ENCODE measurements at places on chromosomes 11 and 22.

- DNase-seq, result no peak
These were observed 2.6 kb upstream of the GNAZ start for GRCh38 chr22:23067691-23068090.

- DNase-seq, result no peak
These were observed 23.4 kb downstream of the SNX19 start for GRCh38 chr11:130892861-130893260.

DNA sequence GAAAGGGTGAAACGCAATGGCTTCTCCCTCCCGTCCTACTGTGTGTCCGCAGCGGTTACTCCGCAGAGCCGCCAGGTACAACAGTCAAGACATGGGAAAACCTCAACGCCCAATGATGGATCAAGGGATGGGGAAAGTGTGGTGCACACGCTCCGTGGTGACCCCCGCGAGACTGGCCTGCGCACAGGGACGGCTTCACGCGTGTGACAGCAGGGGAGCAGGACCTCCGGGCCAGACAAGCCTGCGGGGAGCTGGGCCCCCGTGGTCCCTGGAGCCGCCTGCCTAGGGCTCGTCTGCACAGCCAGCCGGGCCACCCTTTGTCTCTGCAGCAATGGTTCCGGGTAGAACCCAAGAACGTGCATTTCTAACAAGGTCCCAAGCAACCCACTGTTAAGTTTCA is 31.7 kb upstream of the MOB2 start:
- no peak for DNase-seq

DNA sequence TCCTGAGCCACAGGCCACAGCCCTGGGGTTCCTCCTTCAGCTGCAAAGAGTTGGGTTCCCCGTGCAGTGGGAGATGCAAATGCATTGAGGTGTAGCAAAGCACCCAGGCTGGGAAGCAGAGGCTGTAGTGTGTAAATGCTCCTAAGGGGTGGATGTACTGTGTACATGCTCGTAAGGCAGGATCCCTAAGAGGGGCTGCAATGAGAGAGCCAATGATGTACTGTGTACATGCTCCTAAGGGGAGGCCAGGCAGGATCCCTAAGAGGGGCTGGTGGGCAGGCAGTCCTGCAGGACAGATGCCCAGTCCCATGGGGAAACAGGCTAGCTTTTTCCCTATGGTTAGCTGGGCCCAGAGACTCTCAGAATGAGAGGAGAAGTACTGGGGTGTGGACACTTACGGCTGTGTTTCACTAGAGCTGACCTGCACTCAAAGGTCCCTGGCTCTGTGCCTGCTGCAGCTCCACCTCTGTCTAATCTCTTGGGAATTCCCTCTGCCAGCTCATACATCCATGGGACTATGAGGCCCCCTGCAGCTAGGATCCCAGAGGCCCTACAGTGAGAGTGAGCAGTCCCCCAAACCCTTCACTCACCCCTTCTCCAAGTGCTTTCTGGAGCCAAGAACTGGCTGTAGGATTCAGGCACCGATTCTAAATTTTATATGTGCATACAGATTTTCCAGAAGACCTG is 261.9 kb upstream of the LUZP2 start:
- DNase-seq, result no peak

- DNase-seq, result no peak
These were observed 39.2 kb upstream of the ARHGAP42 start for GRCh38 chr11:100647861-100648260.

DNA sequence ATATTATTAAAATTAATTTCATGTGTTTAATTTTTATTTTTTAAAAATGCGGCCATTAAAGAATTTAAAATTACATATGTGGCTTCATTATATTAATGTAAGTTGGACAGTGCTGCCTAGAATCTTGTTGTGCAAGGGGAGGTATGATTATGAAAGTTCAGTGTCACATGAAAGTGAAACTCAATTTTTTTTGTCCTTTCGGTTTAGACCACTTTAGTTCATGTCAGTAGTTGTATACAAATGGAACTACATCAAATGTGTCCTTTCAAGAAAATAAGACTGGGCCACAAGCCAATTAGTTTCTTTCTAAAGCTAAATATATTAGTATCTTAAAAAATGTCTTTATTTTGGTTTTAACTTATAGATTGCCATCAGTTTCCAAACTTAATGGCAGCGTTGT is 35.7 kb downstream of the TBCEL start:
- no peak for DNase-seq

GRCh38 chr22:27772081-27772983 is 29.2 kb downstream of the MN1 start:
- no peak for DNase-seq

DNA sequence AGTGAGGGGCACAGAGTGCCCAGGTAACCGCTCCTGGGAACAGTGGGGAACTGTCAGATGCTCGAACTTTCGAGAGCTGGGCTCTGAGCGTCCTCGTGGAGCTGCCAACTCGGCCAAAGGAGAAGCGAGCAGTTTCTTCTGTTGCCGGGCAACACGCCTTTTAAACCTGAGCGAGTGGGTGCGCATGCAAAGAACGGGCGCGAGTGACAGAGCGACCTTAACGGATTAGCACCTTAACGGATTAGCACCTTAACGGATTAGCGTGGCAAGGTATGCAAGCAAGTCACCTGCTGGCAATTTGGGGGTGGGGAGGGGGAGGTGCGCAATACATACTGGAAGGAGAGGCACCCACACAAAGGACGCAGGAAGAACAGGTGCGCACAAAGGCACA is 61.8 kb upstream of the PRODH start:
- DNase-seq, result no peak

- no peak for DNase-seq
These were observed 16.2 kb downstream of the MUC6 start for GRCh38 chr11:1020211-1020905.

DNA sequence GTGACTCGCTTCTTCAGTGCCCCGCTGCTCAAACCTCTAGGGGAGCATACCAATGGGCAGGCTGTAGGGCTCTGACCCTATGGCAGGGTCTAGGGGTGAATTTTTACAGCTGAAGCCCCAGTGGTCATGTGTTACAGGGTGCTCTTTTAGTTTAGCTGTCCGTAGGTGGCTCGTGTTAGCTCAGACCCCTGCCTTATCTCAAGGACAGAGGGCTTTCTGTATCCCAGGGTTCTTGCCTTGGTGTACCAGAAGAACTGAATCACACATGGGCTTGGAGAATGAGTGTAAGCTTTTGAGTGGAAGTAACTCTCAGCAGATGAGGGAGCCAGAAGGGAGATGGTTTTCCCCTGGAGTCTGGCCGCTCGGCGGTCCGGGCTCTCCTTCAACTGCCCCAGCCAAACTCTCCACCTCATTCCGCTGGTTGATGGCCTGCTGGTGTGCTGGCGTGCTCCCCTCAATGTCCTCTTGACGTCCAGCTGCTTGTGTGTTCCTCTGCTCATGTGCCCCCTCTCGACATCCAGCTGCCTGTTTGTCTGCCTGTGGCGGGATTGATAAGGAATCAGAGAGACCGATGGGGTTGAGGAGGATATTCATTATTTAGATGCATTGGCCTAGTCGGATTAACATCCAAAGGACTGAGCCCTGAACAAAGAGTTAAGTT is 37.5 kb downstream of the BIRC2 start:
- DNase-seq, result no peak

GRCh38 chr11:46677169-46677568 is 23.2 kb downstream of the ARHGAP1 start:
- no peak for DNase-seq

DNA sequence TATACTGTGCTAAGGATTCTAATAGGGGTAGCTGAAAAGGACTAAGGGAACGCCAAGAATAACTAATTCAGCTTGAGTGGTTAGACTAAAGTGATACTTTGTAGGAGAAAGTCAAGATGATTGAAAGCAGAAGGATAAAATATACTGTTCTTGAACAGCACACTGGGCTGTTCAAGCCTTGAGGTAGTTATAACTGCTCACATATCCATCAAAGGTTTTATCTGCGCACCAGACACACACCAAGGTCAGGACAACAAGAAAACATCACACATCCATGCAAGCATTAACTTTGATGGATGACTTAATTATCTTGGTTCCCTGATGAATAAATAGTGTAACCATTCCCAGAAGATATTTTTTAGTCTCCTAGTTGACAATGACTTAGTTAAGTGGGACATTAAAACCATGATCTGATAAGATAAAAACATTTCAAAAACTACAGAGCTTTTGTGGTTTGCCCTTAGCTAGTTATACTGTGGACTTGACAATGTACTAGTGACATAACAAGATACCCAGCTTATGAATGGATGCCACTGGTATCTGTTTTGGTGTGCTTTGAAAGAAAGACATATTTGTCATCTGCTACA is 728.9 kb downstream of the JRKL start:
- DNase-seq, result no peak

- DNase-seq, result no peak
These were observed 459.1 kb downstream of the MIAT start for GRCh38 chr22:27116312-27117086.

GRCh38 chr22:49380828-49381114 is 446.9 kb downstream of the BRD1 start:
- no peak for DNase-seq

DNA sequence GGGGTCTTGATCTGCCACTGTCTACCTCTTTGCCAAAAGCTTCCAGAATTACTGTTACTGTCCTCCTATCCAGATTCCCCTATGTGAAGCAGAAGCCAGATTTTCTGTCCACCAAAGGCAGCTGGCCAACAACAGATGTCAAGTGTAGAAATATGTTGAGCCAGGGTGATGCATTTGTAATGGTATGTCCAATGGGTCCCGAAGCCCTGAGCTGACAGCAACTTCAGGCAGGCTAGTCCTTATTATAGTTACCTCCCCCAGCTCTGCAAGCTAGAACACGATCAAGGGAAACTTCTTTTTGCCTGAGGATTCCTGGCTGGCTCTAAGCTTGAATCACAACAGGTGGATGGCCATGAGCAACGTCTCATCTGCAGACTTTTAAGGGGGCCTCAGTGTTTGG is 10.2 kb downstream of the PAMR1 start:
- DNase-seq, result no peak

DNA sequence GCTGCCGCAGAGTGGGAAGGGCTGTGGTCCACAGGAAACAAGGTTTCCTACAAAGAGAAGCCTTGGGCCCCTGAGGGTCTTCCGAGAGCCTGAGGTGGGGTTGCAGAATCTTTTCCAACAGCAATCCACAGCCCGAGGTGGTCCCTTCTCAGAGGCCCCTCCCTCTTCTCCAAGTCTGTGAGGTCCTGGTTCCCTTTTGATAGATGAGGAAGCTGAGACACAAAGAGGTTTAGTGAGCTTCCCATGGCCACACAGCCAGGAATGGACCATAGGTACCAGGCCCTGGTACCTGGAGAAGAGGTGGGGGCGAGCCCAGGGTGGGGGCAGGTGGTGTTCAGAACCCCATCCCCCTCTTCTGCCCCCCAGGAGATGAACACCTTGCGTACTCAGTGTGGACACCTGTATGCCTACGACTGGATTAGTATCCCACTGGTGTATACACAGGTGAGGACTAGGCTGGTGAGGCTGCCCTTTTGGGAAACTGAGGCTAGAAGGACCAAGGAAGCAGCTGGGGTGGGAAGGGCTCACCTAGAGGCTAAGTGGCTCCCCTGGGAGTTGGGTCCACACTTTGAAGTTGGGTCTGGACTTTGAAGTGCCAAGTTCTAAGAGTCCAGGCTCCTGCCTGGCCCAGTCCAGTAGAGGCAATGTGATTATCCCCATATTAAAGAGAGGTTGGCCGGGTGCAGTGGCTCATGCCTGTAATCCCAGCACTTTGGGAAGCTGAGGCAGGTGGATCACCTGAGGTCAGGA is 7.0 kb downstream of the BEST1 start:
- no peak for DNase-seq

DNA sequence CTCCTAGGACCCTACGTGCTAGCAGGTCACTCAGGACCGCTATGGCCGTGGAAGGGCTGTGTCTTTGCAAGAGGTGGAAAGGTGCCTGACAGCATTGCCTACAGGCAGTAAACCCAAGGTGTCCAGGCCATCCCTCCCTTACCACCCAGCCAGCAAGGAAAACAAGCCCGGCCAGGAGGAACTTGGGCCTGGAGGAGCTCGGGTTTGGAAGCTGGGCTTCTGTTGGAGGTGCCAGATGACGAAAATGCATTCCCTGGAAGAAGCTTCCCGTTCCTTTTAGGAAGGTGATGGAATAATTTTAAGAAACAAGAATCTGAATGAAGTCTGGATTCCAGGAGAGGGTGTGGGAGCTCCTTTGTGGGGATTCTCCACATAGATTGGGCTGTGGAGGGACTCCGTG is 23.6 kb downstream of the FBLN1 start:
- DNase-seq, result no peak

DNA sequence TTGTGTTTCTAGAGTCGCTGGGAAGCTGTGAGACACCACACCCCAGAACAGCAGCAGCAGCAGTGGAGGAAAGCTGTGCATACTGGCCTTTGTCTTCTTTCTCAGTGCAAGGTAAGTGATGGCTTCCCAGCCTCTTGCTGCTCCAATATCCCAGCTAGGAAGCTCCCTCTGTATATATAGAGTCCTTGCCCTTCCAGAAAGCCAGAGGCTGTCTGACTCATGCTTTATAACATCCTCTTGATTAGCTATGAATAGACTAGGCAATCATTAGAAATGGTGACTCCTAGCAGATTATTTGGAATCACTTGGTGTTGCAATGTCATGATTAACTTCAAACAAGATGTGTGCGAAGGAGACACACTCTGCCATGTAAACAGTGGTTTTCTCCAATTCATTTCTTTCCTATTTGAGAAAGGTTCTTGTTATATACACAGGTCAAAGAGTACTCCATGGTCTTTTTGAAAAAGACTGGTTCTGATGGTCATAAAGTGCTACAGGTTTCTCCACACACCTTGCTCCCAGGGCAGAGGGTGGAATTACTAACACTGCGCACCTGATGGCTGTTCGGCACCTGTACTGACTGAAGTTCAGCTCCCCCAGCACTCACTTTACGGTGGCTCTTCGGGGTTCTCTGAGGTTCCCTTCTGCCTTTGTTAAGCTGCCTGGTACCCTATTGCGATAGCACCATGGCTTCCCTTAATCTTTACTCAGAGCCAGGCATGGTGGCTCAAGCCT is at the start of gene MMP1:
MMP1 (minus strand) TSS at position 149 of the 735 bp plus-strand sequence; CDS start at position 81, 68 bp downstream.
- DNase-seq, result no peak

DNA sequence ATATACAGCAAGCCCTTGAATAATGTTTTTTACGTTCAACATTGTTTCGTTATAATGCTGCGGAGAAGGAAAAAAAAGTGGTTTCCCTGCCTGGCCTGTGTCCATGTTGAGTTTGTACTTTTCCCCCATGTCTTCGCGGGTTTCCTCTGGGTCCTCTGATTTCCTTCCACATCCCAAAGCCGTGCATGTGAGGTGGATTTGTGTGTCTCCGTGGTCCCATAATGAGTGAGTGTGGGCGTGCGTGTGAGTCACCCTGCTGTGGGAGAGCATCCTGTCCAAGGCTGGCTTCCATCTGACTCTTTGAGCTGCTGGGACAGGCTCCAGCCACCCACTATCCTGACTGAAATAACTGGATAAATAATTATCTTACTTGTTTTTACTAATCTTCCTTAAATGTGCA is 29.6 kb upstream of the SNX19 start:
- DNase-seq, result no peak

DNA sequence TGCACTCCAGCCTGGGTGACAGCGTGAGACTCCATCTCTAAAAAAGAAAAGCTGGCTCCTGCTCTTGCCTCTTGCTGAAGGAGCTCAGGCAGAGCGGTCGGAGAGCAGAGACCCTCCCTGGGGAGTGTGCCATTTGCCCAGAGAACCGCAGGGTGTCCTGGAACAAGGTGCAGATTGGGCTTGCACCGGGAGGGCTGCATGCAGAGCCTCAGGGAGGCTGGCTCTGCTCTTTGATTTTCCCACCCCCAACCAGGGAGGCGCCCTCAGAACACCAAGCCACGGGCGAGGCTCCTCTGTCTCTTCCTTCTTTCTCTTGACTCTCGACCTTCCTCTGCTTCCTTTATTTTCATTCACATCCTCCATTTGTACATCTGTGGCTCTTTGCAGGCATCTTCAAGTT is 889.1 kb downstream of the OPCML start:
- no peak for DNase-seq

Data from cortex of kidney (tissue), 1 donor.